ENCODE measurements at places on chromosomes 7 and 10.

DNA sequence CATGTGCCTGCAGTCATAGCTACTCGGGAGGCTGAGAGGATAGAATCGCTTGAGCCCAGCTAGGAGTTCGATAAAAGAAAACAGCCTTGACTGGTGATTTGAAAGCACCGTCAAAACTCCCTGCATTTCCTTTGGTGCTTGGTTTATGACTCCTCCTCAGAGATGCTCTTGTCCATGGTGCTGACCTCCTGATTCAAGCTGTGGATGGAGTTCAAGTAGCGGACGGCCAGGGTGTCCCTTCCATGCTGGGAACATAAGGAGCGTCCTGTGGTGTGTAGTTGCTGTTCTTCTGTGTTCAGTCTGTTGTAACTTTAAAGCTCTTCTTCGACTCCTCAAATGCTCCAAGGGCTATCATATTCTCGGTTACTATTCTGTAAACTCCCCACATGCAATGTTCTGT is 382.5 kb upstream of the KIAA1217 start:
- DNase-seq: no peak

GRCh38 chr10:129626309-129626708 is 159.3 kb downstream of the MGMT start:
- no peak for DNase-seq

DNA sequence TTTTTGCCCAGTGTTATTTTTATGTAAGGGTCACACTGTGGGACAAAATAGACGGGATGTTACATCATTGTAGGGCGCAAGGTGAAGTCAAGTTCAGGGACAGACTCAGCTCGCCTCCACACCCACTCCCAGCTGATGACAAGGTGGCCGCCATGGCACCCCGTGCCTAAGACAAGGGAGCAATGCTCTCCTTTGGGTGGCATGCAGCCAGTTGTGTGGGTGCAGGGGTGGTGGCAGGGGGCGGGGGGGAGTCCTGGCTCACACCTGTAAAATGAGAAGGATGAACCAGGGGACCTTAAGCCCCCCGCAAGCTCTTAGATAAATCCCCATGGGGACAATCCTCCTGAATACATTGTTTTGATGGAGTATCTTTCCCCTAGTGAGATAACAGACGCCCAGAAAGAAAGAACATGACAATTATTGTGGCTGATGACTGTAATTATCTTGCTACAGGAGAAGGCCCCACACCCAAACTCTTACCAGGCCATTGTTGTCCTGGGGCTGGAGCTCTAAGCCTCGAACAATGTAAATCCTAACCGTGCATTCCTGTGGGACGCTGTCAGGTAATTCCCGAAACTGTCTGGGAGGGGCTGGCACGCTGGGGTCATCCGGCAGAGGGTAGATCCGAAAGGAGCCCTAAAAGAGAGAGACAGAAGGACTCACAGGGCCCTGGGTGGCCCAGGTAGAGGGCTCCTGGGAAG is 148.7 kb downstream of the MYOF start:
- DNase-seq: no peak

- DNase-seq: no peak
Measured at GRCh38 chr7:860149-860548, 16.2 kb upstream of the GET4 start.

DNA sequence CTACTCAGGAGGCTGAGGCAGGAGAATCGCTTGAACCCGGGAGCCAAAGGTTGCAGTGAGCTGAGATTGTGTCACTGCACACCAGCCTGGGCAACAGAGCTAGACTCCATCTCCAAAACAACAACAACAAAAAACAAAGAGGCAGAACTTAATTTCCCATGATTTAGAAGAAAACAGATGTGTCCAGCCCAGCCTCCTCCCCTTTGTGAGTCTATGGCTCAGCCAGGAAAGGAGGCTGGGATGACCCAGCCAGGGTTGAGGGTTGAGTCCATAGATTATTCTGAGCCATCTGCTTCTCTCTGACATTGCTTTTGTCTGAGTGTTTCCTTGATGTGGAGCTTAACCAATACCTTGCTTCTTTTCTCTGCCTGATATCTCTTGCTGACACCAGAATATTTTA is 994.1 kb downstream of the TYW1 start:
- DNase-seq: no peak

DNA sequence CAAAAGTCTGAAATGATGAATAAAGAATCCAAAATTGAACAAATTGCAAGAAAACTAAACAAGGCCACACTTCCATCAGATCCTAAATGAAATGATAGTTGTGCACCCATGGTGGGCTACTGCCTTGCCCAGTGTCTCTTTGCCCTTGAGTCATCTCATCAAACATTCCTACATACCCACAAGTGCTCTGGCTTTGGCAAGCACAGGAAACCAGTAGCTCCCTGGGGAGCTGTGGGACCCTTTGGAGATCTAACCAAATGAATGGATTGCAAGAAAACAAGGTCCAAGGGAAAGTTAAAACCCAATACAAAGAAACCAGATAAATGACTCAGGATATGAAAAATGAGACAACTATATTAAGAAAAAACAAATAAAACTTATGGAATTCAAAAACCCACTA is 129.8 kb upstream of the TMEM229A start:
- no peak for DNase-seq

- no peak for DNase-seq
Measured at GRCh38 chr10:6491841-6492609, 88.1 kb downstream of the PRKCQ start.

DNA sequence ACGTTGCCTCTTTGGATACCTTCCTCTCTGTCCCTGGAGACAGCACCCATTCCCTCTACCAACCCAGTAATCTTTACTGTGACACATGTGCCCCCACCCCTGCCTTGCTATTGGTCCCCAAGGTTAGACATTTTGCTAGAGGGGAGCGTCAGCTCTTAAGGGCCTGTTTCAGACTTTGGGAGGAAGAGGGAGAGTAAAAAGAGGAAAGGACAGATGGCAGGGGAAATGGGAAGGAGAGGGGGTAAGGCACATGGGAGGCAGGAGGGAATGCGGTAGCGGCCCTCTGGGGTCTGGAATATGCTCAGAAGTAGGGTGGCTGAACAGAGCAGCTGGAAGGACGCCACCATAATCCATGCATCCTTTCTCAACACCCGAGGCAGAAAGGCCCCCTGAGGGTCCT is 12.2 kb downstream of the BLNK start:
- DNase-seq: no peak

GRCh38 chr10:91444211-91445182 is 34.4 kb downstream of the HECTD2 start:
- no peak for DNase-seq

- DNase-seq: no peak
Measured at GRCh38 chr10:25843551-25844170, 90.4 kb upstream of the MYO3A start.

DNA sequence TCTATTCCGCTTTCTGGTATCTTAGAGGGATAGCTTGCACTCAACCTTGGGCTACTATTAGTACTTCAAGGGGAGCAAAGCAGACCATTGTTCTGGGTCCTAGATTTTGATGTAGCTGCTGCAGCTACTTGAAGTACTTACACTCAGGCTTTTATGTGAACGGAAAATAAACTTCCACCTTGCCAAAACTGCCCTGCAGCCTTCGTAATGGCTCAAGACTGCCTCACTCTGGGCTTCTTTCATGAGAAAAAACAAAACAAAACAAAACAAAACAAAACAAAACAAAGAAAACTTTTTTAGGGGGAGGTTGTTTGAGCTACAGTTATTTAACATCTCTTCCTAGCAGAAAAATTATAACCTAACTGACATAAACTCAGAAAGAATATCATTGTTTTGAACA is 19.4 kb upstream of the EPHB6 start:
- no peak for DNase-seq

DNA sequence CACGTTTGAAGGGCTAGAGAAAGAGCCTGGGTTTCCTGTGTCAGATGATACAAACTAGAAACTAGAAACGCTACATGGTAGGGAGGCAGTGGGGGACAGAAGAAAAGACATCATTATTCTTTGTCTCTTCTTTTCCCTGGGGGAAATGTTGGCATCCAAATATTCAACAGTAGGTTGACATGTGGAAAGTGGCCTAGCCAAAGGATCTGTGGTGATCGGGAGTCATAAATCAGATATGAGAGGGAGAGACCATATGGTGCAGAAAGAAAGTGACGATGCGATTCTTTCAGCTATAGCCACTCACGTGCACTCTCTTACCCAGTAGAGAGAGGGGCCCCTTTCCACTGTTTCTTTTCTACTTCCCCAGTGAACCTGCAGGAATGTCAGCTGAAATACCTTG is 964.7 kb downstream of the LRMDA start:
- no peak for DNase-seq

- no peak for DNase-seq
Measured at GRCh38 chr7:5681979-5682546, 99.4 kb downstream of the RNF216 start.

GRCh38 chr7:50857804-50858489 is 75.3 kb upstream of the GRB10 start:
- DNase-seq: no peak

- DNase-seq: no peak
Measured at GRCh38 chr10:14601872-14602725, 172.6 kb downstream of the FAM107B start.

GRCh38 chr7:137747359-137748031 is 99.3 kb downstream of the DGKI start:
- no peak for DNase-seq

GRCh38 chr10:101767600-101767945 is 8.3 kb downstream of the FGF8 start:
- no peak for DNase-seq

DNA sequence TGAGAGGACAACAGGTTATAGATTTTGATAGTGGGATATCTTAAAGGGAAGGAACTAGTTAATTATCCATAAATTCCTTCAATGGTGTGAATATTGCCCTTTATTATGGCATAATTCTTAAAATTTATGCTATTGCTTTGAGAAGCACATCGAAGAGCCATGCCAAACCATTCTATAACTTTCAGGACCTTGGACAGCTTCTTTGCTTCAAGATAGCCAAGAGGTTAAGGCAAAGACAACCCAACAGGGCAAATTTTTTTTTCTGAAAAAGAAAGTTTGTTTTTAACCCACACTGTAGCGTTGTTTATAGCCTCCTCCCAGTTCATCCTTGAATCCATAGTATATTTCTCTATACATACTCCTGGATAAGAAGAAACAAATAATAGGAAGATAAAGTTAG is 103.2 kb downstream of the NRG3 start:
- no peak for DNase-seq

DNA sequence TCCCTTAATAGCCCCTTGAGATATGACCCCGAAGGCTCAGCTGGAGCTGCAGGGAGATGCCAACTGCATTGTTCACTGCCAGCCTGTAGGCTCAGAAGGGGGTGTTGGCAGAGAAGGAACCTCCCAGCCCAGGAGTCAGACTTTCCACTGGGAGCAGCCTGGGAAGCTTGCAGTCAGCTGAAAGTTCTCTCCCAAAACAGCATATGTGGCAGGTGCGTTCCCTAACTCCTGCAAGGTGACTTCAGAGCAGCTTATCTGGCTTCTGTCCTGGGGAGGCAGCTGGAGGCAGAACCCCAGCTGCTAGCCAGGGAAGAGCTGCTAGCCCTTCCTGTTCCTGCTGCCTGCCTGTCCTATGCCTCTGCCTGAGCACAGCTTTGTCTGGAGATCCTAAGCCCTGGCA is 8.1 kb downstream of the SFTPA2 start:
- no peak for DNase-seq

DNA sequence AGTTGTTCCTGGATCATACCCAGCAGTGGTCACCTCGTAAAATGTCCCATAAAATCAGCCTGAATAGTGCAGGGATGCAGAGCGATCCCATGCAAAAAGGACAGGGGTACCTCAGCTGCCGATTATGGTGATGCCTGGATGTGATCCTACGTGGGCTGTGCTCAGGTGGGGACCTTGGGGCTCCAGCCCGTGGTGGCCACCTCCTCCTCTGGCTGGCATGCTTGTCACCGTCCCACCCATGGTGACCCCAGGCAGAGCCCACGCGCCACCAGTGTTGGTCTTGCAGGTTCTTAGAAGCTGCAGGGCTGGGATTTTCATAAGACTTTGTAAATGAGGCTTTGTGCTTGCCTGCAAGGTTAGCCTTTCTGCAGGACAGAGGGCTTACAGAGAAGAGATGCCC is 97.2 kb downstream of the GLRX3 start:
- no peak for DNase-seq

GRCh38 chr10:119807960-119808697 is 64.5 kb downstream of the MCMBP start:
- no peak for DNase-seq

GRCh38 chr10:44042075-44042770 is 342.7 kb downstream of the CXCL12 start:
- DNase-seq: no peak

DNA sequence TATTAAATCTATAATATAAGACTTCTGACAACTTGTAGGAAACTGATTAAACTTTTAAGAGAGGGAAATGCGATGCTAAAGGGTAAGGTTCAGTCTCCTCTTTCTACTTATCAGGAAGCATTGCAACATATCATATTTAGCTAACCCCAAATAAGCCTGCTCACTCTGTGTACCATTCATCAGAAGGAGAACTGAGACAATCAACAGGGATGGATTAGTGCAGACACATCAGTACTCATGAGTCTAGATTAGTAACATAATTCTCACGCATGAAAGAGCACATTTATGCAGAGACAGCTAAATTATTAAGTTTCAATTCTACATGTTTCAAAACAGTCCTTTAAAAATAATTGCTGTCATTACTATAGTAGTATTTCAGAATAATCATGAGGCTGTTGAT is 354.2 kb upstream of the ZWINT start:
- no peak for DNase-seq

DNA sequence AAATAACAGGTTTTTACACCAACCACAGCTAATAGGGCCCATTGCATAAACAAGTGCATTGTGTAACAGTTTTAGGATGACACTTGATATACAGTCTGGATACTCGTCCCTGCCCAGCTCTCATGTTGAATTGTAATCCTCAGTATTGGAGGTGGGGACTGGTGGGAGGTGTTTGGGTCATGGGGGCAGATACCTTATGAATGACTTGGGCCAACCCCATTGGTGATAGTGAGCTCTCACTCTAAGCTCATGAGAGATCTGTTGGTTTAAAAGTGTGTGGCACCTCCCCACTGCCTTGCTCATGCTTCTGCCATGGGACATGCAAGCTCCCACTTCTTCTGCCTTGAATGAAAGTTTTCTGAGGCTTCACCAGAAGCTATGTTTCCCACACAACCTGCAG is 136.7 kb downstream of the PDE1C start:
- DNase-seq: no peak

DNA sequence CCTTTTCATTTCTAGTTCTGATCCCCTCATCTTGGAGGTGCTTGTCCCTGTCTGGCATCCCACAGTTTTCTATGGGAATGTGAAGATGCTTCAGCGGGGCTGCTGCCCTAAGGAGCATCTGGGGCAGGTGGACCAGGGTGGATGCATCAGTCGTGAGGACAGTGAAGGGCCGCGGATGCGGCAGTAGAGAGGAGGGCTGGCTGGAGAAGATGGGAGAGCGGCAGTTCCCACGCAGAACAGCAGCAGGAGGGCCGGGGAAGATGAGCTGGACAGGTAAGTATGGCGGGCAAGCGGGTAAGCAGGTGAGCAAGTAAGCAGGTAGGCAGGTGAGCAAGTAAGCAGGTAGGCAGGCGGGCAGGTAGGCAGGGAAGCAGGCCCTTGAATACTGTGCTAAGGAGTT is 48.9 kb downstream of the ASB13 start:
- DNase-seq: no peak

- no peak for DNase-seq
Measured at GRCh38 chr10:119562097-119562496, 19.6 kb upstream of the RGS10 start.
